ENCODE measurements at places on chromosomes 16 and 17. TPM values are rescaled to one million over a fixed set of nuclear protein-coding genes. Genes with fewer than 3 reads are reported as not detected.

GRCh38 chr16:23996258-23996955 lies 160.6 kb downstream of the PRKCB start:
- DNase-seq: no peak
- no peak overlapping the region for H3K27ac ChIP-seq
- no peak overlapping the region for H3K4me3 ChIP-seq
- H3K27me3 ChIP-seq: no peaks in the 10 kb centered on the region

- H3K4me1 ChIP-seq: no peaks in the 10 kb centered on the region
- no peak overlapping the region for H3K27ac ChIP-seq
- H3K27me3 ChIP-seq: peaks cover 78% of the 10 kb centered on the region
- H3K4me3 ChIP-seq: no peak overlapping the region
- no peak for DNase-seq
Observed at GRCh38 chr16:26770547-26770946, 296.2 kb upstream of the C16orf82 start.

- peaks cover 33% of the 10 kb centered on the region for H3K4me1 ChIP-seq
- H3K27ac ChIP-seq: no peak overlapping the region
- no peaks in the 10 kb centered on the region for H3K36me3 ChIP-seq
- H3K27me3 ChIP-seq: no peaks in the 10 kb centered on the region
- no peak overlapping the region for H3K4me3 ChIP-seq
Observed at GRCh38 chr17:55730380-55730779, 7.7 kb upstream of the TMEM100 start.

GRCh38 chr17:51028176-51028863 lies 92.3 kb downstream of the SPAG9 start:
- H3K4me3 ChIP-seq: no peak overlapping the region
- H3K27ac ChIP-seq: no peak overlapping the region
- H3K36me3 ChIP-seq: no peaks in the 10 kb centered on the region
- no peaks in the 10 kb centered on the region for H3K27me3 ChIP-seq
- DNase-seq: no peak

GRCh38 chr16:12132290-12132689 lies 155.8 kb downstream of the SNX29 start:
- no peaks in the 10 kb centered on the region for H3K27me3 ChIP-seq
- no peak overlapping the region for H3K4me3 ChIP-seq
- H3K4me1 ChIP-seq: peaks cover 9% of the 10 kb centered on the region
- H3K36me3 ChIP-seq: no peaks in the 10 kb centered on the region
- no peak for DNase-seq

The DPEP3 gene
- 0.19 TPM for total RNA-seq

The UMOD gene
- total RNA-seq: not detected

Measured in neural progenitor cell (in vitro differentiated cells).